Skin of body (tissue), 3 donors: ENCODE measurements at places on chromosomes 4 and X. TPM values are rescaled to one million over a fixed set of nuclear protein-coding genes. Genes with fewer than 3 reads are reported as not detected.
A peak's percentile ranks its signal among the peaks of the same experiment; 100 is the strongest.

DNA sequence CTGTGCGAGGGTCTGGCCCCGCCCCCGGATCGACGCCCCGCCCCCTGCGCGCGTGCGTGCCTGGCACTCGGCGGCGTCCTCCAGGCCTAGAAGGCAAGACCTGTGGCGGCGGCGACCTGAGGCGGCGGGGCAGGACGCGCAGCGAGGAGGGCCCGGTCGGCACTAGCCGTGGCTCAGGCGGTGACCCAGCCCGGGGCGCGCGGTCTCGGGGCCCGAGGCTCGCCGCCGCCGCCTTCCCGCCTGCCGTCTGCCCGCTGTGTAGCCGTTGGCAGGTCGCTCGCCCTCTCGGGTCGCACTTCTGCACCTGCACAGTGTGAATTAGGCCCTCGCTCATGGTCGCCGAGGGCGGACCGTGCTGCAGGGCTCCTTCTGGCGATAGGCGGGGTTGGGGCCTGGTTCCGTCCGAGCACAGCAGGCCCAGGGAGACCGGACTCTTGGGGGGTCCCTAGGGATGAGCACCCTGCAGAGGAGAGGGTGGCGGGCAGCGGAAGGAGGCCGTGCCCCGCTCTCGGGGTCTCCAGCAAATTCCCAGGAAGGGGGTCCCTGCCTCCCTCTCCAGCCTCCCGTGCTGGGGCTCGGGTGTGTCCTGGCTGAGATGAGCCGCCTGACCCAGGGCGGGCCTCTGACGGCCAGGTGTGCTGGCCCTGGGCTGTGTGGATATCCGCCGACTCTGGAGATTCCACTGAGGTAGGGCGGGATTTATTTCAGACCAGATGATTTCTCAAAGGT, 557 bp upstream of the FAM53A start:
- DNase-seq = no peak

- DNase-seq = no peak
These were observed 60.9 kb downstream of the LEF1 start for GRCh38 chr4:108107729-108108382.

The FAM184B gene
- total RNA-seq = 0.69 TPM

The NLGN4X gene
- total RNA-seq = 4.3 TPM

DNA sequence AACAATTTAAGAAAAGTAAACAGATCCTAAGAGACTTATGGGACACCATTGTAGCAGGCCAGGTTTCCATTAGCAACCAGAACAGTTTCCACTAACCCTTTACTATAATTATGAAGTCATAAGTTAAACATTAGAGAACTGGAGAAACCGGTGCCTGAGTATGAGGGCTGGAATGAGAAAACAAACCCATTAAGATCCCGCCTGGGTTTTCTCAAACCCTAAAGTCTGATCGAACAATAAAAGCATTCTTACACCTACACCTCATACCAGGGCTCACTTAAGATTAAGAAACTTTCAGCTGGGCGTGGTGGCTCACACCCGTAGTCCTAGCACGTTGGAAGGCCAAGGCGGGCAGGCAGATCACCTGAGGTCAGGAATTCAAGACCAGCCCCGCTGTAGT, 13.7 kb upstream of the DHX15 start:
- no peak for DNase-seq

DNA sequence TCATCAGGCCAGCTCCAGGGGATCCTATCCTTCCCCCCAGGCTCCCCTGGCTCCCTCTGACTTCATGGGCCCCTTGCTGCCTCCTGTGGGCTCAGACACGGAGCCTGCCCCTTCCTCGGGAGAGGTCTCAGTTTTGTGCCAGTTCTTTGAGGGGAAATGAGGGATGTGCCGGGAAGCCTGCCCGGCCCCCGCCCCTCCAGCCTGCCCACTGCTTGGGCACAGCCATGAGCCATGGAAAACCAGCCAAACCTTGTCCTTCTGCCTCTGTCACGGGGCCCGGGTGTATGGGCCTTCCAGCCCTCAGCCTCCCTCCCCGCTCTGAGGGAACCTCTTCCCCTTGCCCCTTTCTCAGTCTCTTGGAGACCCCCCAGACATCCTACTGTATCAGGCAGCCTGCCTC, 6.8 kb downstream of the BGN start:
- DNase-seq = no peak

DNA sequence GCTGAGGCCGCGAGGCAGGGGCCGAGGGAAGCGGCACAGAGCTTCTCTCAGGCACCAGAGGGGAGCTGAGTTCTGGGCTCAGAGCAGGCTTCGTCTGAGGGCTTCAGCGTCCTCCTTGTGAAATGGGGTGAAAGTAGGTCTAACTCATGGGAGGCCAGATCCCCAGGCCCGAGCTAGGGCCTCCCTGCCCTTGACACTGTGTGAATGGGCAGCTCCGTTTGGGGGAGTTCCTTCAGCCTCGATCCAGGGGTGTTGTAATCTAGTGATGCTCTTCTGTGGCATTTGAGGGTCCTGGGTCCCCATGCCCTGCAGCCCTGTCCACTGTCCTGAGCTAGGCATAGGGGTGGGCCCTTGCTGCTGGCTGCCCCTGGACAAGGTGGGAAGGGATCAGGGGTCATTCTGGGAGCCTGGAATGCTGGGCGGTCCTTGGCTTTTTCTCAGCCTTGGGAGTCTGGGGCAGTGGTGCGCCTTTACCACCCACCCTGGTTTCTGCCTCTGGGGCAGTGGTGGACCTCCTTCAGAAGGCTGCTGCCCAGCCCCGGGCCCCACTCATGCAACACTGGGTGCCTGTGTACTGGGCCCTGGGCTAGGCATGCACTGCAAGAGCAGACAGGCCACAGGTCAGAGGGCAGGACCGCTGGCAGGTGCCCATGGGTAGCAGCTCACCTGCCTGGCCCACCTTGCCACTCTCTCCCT, 4.1 kb downstream of the SH3BP2 start:
- no peak for DNase-seq

The WAS gene
- 5.6 TPM for total RNA-seq

DNA sequence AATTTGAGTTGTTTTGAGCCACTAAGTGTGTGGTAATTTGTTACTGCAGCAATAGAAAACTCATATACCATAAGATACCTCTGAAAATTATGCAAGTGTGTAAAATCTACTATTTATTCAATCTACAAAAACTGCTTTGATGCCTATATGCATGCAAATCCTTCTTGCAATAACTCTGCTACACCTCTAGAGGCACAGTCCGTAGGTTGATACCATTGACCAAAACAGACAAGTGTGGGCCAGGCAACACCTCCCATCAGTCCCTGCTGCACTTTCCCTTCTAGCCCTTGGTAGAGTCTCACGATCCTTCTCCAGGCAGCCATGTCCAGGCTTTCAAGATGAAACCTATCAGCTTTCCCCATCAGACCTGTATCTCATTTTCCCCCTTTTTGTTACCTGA, 48.8 kb upstream of the FAM9A start:
- no peak for DNase-seq

- DNase-seq = no peak
These were observed 189.9 kb downstream of the TBCK start for GRCh38 chr4:106126062-106126461.

GRCh38 chr4:147287588-147287890, 193.4 kb upstream of the EDNRA start:
- no peak for DNase-seq

- no peak for DNase-seq
These were observed 120.2 kb upstream of the GPRIN3 start for GRCh38 chr4:89427782-89428181.

The PTPN13 gene
- total RNA-seq = 78.6 TPM

DNA sequence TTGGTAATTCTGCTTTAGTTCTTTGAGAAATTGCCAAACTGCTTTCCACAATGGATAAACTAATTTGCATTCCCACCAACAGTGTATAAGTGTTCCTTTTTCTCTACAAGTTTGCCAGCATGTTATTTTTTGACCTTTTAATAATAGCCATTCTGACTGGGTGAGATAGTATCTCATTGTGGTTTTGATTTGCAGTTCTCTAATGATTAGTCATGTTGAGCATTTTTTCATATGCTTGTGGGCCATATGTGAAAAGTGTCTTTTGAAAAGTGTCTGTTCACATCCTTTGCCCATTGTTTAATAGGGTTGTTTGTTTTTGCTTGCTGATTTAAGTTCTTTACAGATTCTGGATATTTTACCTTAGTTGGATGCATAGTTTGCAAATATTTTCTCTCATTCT, 25.9 kb downstream of the ENPEP start:
- no peak for DNase-seq

The ALAS2 gene
- 164 TPM for total RNA-seq

- DNase-seq = no peak
These were observed 785.0 kb downstream of the GLUD2 start for GRCh38 chrX:121832446-121832845.

DNA sequence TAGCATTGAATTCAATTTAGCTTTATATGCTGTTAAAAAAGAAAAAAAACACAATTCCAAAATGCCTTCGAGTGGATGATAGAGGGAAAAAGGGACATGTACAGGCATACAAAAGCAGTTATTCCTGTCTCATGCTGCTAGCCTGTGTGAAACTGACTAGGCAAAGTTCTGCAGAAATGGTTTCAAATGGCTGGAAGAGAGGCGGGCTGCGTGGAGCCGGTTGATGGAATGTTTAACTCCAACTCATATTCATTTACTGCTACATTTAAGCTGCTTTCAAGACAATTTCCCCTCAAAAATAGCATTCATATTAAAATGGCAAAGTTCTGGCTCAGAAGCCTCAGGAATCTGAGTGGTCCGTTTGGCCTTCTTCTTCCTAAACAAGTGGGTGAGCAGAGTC, 143.8 kb upstream of the PPARGC1A start:
- DNase-seq = no peak

The TMEM35A gene
- 0.79 TPM for total RNA-seq

DNA sequence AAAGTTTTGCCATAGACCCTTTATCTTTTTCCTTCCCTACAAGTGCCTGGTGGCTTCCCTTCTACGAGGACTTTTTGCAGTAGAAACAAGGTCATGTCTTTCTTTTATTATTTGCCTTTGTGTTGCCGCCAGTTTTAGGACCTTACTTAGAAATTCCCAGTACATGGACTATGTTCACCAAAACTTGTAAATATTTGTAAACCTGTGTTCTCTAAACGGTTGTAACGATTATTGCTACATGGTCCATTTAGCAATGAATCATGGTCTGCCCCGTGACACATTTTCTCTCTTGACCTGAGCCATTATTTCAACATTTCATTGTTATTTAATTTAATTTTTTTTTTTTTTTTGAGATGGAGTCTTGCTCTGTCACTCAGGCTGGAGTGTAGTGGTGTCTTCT, 110.7 kb downstream of the MFAP3L start:
- DNase-seq = no peak

GRCh38 chr4:87799301-87800113, at the start of gene IBSP:
IBSP (plus strand) TSS chr4:87799554; CDS start chr4:87802362, 2,808 bp downstream.
- DNase-seq = no peak

- DNase-seq = peak; percentile 56
These were observed 27.7 kb downstream of the CDKN2AIP start for GRCh38 chr4:183471946-183472708.

DNA sequence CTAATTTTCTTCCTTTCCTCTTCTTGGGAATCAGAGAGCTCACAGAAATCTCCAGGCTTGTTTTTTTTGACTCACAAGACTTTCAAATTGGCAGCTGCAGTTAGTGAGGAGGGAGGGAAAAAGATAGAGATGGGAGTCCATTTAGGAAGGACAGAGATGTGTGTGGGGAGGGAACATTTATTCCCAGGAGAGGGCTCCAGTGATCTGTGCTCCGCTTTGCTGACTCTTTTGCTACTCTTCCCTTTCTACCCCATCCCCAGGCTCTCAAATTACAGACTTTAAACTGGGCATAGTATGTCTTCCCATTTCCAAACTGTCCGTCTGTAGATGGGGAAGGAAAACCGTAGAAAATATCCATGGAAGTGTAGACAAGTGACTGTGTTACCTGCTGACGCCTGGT, 39.1 kb upstream of the UCP1 start:
- DNase-seq = no peak

GRCh38 chr4:107148904-107149303, 112.8 kb upstream of the DKK2 start:
- DNase-seq = no peak

DNA sequence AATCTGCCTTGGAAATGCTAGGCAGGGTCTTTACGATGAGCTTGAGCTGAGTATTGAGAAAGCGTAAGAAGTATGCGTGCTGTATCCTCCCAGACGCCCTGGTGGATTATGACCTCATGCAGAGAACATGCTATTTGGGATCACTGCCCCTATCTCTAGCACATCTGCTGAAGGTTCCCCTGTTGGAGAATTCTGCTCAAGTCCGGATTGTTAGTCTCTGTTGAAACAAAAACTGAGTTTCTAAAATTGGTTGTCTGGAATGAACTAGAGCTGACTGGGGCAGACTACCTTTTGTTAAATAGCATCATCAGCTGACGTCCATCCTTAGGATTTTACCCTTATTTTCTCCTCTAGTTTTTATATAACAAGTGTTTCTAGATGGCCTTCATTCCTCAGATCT, 7.5 kb downstream of the FHDC1 start:
- peak; percentile 96 for DNase-seq

DNA sequence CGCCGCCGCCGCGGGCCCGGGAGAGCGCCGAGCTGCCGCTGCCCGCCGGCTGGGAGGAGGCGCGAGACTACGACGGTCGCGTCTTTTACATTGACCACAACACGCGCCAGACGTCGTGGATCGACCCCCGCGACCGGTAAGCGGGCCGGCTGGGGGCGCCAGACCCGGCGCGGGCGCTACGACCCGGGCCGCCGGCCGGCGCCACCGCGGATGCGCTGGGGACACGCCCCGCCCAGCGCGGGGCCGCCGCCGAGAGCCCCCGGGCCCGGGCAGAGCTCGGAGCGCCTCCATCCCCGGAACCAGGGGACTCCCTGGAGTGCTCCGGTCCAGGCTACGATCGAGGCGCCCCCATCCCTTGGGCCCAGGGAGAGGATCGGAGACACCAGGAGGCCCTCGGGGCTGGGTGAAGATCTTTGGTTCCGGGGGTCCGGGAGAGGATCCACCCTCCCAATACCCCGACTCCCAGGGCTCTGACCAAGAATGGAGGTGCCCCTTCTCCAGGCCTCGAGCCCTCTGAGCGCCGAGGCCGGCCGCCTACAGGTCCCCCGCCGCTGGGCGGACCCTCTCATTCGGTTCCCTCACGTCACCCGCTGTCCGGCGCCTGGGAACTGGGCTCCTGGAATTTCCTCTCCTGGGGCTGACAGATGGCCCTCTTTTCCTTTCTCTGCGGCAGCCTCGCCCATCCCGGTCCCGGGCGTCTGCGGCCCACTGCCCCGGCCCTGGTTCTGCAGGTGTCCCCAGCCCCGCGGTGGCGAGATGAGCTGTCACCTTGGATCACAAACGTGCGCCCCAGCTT, 48.8 kb downstream of the CLDN34 start:
- DNase-seq = no peak

DNA sequence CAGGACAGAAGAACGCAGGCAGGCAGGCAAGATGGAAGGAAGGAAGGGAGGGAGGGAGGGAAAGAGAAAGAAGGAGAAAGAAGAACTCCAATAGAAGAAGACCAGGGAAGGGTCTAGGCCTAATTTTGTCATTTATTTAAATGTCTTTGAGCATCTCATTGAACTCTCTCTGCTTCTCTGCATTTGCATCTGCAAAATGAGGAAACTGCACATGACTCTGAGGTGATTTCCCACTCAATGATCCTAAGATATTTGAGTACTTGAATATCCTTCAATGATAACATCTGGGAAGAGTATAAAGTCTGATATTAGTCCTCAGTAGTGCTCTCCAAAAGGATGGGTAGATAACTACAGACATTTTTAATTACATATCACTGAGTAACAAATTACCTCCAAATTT, 33.1 kb upstream of the RBPJ start:
- no peak for DNase-seq
